Bronchial epithelial cell (primary cell): ENCODE measurements at places on chromosomes 5 and 9. TPM values are rescaled to one million over a fixed set of nuclear protein-coding genes. Genes with fewer than 3 reads are reported as not detected.

Gene MEIKIN
- total RNA-seq, result not detected in 2 replicates

Gene SPATA31C1
- total RNA-seq, result not detected in 2 replicates

Gene SLC38A9
- total RNA-seq, result 30.7 and 32.4 TPM in 2 replicates

Gene IL13
- total RNA-seq, result not detected in 2 replicates

Gene IFNB1
- total RNA-seq, result 0.26 TPM in 2 replicates

Gene QRFP
- total RNA-seq, result not detected in 2 replicates

Gene IL17B
- not detected in 2 replicates for total RNA-seq

Gene S100Z
- total RNA-seq, result not detected in 2 replicates

Gene IFNA13
- total RNA-seq, result not detected in 2 replicates

Gene TLX3
- not detected in 2 replicates for total RNA-seq

Gene CCT5
- 382 and 542 TPM in 2 replicates for total RNA-seq

Gene INSYN2B
- 0.53 TPM in 1 of 2 replicates, not detected in the other for total RNA-seq

Gene ANKDD1B
- 1.3 and 1.9 TPM in 2 replicates for total RNA-seq

Gene LAMC3
- total RNA-seq, result not detected in 2 replicates

Gene COL5A1
- total RNA-seq, result 0.90 and 6.3 TPM in 2 replicates

Gene SETX
- total RNA-seq, result 72.1 and 73.9 TPM in 2 replicates

Gene PCDHA12
- total RNA-seq, result under 0.01 and 0.13 TPM in 2 replicates

Gene GFI1B
- total RNA-seq, result not detected in 2 replicates

Gene GABRB2
- not detected in 2 replicates for total RNA-seq

Gene SNCAIP
- total RNA-seq, result 0.26 TPM in 1 of 2 replicates, not detected in the other

Gene PCDHA3
- under 0.01 TPM in 1 of 2 replicates, not detected in the other for total RNA-seq

Gene KLHL3
- 0.53 and 0.90 TPM in 2 replicates for total RNA-seq

Gene MRPS30
- 46.7 and 61.6 TPM in 2 replicates for total RNA-seq

Gene HSPA5
- total RNA-seq, result 520 and 945 TPM in 2 replicates

Gene ARL10
- total RNA-seq, result 4.2 and 5.2 TPM in 2 replicates

Gene BARHL1
- not detected in 2 replicates for total RNA-seq
